ELF-1 (cell line): ENCODE measurements at places on chromosomes 6 and 20.
A peak's percentile ranks its signal among the peaks of the same experiment; 100 is the strongest.

DNA sequence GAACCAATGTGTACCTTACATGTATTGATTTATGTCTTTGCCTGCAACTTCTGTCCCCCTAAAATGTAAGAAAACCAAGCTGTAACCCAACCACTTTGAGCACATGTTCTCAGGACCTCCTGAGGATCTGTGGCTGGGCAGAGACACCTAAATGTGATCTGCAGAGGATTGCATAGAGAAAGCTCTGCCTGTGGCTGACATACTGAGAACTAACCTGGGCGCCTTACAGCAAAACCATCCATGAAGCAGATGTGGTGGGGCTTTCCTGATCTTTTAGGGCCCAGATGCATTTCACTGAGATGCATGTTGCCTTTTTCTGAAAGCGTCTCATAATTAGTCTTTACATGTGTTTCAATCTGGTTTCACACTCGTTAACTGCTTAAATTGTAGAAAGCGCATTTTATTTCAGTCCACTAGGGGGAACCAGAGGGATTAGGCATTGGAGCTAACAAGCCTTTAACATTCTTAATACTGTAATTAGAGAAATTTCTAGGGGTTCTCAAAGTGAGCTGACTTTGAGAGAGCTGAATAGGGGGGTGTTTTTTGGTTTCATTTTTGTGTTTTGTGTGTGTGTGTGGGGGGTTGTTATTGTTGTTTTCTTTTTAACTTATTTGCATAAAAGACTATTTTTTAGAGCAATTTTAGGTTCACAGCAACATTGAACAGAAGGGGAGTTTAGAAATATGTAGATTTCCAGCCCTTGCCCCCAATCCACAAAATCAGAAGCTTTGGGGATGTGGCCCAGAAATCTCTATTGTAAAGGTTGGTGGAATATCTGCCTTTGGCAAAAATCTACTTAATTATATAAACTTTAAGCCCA, 50.9 kb upstream of the FAM184A start:
- DNase-seq: peak; percentile 64

- DNase-seq: no peak
Measured at GRCh38 chr20:14758356-14758755, 420.9 kb upstream of the FLRT3 start.

- no peak for DNase-seq
Measured at GRCh38 chr6:166440729-166441128, 58.0 kb upstream of the MPC1 start.

- peak; percentile 70 for DNase-seq
Measured at GRCh38 chr6:107493158-107494057, 3.5 kb downstream of the SOBP start.

DNA sequence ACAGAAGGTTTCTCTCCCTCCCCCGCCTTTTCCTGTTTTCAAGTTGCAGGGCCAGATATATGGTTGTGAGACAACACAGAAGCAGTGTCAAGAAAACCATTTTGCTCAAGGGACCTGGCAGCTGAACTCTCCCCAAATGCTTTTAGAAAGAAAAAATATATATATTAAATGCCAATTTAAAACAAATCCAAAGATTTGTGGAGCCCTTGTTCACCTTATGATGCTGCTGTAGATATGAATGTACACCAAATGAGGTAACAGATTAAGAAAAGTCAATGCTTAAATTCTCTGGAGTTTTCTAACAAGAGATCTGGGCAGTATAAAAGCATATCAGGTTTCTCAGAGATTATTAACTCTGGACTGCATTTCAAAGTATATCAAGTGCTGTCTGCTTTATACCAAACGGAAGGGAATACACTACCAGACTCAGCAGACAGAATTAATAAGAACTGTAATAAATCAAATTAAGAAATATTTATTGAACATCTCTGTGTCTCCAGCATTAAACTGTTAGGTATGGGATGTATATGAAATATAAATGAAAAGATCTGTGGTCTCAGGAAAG, 357.5 kb downstream of the HDGFL1 start:
- peak; percentile 15 for DNase-seq

- DNase-seq: no peak
Measured at GRCh38 chr6:168581706-168582105, 140.7 kb downstream of the SMOC2 start.

GRCh38 chr20:31606804-31607639, 1.9 kb downstream of the ID1 start:
- peak; percentile 88 for DNase-seq

GRCh38 chr6:166614589-166614988, 12.5 kb downstream of the RPS6KA2 start:
- DNase-seq: no peak

- no peak for DNase-seq
Measured at GRCh38 chr20:17606001-17606400, 36.1 kb downstream of the DSTN start.

- DNase-seq: peak; percentile 26
Measured at GRCh38 chr6:28525496-28526039, at the start of gene GPX5. Gene GPX5 (plus strand): TSS chr6:28525881. CDS start chr6:28526014, 133 bp downstream.

DNA sequence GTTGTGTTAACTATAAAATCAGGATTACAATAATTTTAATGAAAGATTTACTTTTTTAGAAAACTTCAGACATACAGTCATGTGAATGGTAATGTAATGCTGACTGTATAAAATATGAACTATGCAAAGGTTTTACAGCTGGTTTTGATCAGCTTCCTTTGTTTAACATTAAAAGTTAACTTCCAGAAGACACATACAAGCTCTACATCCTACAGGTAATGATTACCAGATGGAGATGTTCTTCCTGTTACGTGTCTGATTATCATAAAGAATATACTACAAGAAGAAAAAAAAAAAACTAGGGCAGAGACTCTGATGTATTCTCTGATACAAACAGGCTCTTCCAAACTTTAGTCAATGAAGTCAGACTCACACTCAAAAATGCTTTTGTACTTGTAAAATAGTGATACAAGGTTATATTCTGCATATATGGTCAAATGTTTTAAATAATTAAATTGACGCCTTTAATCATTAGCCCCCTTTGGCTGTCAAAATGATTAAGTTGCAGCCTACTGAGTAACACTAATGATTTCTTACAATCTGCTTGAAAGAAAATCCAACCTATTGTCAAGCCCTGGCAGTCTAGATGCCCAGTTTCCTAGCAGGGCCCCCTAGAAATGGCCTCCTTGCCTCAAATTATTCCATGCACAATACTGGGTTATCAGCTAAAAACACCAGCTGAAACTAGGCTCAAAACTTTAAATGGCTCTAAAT, 251.8 kb upstream of the RUNX2 start:
- no peak for DNase-seq

- DNase-seq: no peak
Measured at GRCh38 chr20:57203986-57204385, 62.5 kb downstream of the BMP7 start.

DNA sequence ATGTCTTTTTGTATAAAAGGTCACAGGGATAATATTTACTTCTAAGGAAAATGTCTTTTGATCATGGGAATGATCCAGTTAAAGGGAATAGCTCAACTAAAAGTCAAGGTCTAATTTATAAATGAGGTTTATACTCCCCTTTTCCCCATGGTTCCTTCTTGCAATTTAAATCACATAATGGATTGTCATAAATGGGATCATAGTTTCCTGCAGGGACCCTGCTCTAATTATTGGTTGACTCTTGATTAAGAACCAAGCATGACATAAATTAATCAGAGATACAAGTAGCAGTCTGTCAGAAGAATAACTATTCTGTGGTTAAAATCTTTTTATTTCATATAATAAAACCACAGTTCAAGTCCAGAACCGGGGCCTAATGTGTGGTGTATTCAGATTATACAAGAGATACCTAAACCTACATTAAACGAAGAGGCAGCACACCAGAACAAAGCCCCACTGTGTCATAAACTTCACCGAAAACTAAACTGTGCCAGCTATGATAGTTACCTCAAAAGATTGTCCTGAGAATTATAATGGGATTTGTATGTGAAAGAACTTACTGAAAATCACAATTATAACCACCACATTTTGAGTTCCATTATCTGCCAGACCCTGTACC, 43.0 kb upstream of the CD83 start:
- DNase-seq: no peak

GRCh38 chr20:32478576-32478975, 106.6 kb downstream of the NOL4L start:
- DNase-seq: no peak

GRCh38 chr6:167549213-167549612, 224.3 kb downstream of the TTLL2 start:
- no peak for DNase-seq

DNA sequence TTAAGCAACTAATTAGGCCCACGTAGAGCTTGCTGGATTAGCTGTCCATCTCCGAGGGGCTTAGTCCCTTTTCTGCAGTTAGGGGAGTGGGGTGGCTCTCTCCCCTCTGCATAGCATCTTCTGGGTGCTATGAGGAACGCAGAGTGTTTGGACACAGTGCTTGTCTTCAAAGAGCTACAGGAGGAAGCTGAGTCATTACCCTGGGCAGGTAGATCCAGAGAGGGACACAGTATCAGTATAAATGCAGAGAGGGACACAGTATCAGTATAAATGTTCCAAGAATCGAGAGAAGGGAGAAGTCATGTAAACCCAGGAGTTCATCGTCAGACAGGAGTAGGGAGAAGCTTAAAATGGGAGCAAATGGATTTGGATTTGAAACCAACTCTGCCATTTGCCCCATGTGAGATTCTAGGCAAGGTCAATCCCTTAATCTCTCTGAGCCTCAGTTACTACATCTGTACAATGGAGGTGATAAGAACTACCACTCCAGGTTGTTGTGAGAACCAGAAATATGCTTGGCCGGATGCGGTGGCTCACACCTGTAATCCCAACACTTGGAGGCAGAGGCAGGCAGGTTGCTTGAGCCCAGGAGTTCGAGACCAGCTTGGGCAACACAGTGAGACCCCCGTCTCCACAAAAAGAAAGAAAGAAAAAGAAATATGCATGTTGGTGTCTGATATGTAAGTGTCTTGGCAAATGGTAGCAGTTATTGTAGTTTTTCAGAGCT, 5.5 kb upstream of the GHRH start:
- DNase-seq: no peak

DNA sequence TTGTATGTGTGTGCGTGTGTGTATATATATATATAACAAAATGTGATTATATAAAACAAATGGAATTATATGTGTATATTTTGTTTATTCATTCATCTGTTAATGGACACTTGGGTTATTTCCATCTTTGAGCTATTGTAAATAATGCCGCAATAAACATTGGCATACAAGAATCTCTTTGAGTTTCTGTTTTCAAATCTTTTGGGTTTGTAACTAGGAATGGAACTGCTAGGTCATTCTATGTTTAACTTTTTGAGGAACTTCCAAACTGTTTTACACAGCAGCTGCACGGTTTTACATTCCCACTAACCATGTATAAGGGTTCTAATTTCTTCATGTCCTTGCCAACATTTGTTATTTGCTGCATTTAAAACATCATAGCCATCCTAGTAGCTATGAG, 39.9 kb upstream of the TGM2 start:
- no peak for DNase-seq

GRCh38 chr6:125968493-125968892, 11.9 kb downstream of the HINT3 start:
- no peak for DNase-seq

DNA sequence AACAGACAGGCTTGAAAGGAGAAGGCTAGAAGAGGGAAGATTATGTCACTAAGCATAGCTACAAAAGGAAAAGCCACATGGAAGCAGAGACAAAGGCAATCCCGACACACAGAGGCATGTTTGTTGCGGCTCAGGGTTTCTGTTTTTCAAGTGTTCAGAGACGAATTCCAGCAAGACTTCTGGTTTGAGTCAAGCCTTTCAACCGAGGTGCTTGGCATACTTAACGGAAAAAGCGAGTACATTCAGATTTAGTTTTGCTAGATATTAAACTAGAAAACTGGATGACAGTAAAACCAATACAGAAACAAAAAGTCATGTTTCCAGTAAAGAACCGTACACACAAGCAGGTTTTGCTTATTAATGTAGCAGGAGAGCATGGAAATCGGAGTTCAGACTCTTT, 27.2 kb downstream of the MCUR1 start:
- DNase-seq: peak; percentile 53
